SK-MEL-5 (cell line): ENCODE measurements at places on chromosomes 13 and 19. TPM values are rescaled to one million over a fixed set of nuclear protein-coding genes. Genes with fewer than 3 reads are reported as not detected.

Gene PCDH20
- total RNA-seq, result 2.8 and 3.3 TPM in 2 replicates

Gene HCST
- not detected in 2 replicates for total RNA-seq

- DNase-seq, result peak; percentile 52
These were observed 20.6 kb upstream of the ZNF430 start for GRCh38 chr19:20999731-21000352.

GRCh38 chr13:43301346-43301969, 278.1 kb downstream of the DNAJC15 start:
- DNase-seq, result no peak
